ENCODE measurements at places on chromosomes 6 and 20. TPM values are rescaled to one million over a fixed set of nuclear protein-coding genes. Genes with fewer than 3 reads are reported as not detected.

DNA sequence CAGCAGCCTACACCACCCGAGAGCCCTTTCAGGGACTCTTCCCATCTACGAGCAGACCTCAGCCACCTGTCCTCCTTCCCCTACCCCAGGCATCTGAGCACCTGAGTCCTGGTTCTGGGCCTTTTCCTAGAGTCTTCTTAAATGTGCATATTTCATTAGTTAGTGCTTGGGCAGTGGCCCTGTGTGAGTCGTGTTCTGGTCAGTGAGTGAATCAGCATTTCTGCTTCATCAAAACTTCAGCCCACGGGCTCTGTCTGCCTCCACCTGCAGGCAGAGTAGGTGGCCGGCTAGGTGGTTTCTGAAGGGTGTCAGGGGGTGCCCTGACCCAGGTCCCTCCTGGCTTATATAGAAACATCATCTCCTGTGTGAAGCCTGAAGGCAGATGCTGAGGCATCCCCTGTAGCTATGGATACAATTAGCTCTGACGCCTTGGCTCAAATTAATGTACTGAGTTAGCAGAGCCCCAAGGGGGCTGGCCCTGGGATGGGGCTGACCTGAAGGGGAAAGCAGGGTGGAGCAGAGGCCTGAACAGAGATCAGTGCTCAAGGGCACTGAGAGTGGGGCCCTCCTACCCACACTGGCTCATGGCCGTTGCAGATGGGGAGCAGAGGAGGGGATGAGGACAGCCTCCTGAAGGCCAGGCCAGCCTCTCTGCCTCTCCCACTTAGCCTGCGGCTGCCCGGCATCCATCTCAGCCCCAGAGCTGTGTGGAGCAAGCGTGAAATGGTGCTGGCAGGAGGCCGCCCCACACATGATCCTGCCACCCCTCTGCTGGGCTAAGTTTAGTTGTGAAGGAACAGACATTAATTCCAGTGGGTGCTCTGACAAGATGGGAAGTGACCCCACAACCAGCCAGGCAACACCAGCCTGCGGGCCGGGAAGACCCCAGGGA, 13.6 kb downstream of the IP6K3 start:
- DNase-seq, result no peak

GRCh38 chr6:17768388-17768787, 61.7 kb upstream of the NUP153 start:
- DNase-seq, result no peak

GRCh38 chr20:63381781-63382431, 20.8 kb upstream of the CHRNA4 start:
- no peak for DNase-seq

DNA sequence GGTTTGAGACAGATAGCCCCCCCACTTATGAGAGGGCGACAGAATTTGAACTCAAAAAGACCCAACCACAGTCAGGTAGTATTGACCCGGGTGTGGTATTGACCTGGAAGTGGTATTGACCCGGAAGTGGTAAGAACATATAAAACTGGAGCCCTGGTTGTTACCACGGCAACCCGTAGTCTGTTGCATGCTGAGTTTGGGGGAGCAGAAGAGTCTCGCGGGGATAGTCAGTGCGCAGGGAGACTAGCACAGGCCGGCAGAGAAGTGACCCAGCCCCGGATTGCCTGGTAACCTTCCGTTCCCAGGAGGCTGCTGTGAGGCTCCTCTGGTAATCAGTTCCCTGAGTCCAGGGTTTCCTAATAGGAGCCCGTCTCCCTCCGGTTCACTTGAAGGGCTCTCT, 96.2 kb downstream of the SNX5 start:
- DNase-seq, result no peak

PTCHD4 gene
- total RNA-seq, result 3.9 TPM

DNA sequence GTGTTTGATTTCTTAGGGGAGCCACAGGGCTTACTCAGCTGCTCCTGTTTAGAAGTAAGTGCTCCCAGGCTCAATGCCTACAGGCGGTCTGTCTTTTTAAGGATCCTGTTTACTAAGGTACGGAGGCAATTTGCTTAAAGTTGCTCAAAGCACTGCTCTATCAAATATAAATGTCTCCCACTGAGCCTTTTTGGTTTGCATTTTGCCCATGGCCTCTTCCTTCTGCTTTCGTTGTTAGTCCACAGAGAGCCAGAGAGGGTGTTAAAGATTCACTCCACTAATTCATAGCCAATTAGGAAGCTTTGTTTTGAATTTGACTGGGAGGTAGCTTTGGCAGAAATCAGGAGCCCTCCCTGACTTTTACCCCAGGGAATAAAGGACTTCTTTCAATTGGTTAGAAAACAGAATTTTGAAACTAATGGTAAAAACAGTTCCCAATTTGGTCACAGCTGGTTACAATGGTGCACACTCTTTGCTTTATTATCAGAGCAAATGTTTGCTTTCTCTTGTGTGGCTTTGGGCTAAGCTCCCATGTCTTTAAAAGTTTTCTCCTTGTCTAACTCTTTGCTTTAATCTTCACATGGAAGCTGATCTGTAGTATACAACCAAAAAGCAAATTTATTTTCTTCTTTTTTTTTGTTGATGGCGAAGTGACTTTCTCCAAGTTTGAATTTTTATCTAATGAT, 126.2 kb downstream of the IMPG1 start:
- no peak for DNase-seq

DNA sequence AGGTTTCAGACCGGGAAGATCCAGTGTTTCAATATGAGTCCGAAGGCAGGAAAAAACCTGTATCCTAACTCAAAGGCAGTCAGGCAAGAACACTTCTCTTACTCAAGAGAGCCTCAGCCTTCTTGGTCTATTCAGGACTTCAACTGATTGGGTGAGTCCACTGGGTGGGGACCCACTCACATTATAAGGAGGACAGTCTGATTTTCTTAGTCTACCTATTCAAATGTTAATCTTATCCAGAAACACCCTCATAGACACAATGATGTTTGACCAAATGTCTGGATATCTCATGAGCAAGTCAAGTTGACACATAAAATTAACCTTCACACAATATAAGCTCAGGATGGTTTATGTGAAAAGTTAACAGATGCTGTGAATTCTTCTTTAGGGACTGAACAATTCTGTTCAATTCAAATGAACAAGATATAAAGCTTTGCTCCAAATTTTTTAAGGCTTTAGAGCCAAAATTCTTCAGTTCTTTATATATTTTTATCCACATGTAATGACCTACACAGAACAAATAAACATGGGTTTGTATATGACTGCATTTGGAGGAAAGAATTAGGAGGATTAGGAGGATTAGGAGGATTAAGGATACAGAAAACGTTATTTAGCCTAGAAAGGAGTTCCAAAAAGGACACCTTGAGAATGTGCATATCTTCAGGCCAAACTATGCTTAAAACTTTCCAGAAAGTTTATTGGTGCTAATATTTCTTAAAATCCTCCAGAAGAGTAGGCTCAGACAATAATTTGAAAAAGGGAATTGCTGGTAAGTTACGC, 35.3 kb upstream of the LAMA2 start:
- DNase-seq, result no peak

WFDC5 gene
- not detected for total RNA-seq

DNA sequence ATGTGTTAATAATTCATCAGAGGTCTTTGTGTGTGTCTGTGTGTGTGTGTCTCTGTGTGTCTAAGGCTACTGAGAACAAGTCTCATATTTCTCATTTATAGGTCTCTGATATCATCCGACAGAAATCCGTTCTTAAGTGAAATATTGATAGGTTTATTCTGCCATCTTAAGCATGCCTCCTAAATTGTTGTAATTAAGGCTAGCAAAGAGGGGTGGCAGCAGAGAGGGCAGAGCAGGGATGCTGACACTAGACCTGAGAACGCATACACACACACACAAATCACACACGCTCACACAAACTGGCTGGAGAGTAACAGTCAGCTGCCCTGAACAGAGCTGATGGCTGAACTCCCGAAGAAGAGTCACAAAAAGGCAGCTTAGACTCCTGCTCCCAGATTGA, 84.9 kb upstream of the LRFN2 start:
- no peak for DNase-seq

DNA sequence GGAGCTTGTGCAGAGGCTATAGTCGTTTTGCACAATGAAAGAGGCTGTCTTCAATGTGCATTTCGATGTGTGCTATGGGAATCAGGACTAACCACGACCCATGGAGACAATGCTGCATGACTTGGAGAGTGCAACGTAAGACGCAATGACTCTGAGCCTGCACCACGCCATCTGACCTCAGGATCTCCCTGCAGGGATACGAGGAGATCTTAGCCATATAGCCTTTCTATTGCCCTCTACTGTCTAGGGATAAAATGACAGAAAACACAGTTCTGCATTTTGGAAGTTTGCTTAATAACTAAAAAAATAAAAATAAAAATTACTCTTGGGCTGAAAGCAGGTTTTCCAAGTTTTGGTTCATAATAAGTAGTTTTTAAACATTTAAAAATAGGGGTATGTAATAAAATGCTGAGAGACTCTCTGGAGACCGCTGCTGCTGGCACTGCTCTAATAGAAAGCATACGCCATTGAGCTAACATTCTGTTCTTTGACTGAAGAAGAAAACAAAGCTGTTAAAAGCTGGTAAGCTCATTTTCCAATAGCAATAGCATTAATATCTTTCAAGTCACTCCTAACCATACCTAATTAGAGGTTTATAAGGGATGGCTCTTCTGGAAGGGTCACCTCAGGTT, 87.2 kb downstream of the PDE7B start:
- DNase-seq, result peak; percentile 30

DNA sequence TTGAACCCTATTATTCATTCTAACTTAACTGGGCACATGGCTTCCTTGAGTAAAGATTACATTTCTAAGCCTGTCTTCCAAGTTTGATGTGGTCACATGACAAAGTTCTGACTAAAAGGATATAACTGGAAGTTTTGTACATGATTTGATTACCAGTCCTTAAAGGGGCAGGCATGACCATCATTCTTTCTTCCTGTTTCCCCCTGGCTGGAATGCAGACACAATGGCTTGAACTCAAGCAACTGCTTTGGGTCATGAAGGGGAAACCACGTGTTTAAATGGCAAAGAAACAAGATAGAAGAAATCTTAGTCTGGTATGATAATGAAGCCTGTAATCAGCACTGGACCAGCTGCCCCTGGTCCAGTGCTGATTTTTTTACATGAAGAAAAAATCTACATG, 15.6 kb upstream of the SHLD1 start:
- DNase-seq, result no peak

- DNase-seq, result no peak
Observed at GRCh38 chr6:1895721-1896120, 286.0 kb downstream of the FOXC1 start.

GRCh38 chr6:142444376-142444775, 142.6 kb downstream of the ADGRG6 start:
- no peak for DNase-seq

DNA sequence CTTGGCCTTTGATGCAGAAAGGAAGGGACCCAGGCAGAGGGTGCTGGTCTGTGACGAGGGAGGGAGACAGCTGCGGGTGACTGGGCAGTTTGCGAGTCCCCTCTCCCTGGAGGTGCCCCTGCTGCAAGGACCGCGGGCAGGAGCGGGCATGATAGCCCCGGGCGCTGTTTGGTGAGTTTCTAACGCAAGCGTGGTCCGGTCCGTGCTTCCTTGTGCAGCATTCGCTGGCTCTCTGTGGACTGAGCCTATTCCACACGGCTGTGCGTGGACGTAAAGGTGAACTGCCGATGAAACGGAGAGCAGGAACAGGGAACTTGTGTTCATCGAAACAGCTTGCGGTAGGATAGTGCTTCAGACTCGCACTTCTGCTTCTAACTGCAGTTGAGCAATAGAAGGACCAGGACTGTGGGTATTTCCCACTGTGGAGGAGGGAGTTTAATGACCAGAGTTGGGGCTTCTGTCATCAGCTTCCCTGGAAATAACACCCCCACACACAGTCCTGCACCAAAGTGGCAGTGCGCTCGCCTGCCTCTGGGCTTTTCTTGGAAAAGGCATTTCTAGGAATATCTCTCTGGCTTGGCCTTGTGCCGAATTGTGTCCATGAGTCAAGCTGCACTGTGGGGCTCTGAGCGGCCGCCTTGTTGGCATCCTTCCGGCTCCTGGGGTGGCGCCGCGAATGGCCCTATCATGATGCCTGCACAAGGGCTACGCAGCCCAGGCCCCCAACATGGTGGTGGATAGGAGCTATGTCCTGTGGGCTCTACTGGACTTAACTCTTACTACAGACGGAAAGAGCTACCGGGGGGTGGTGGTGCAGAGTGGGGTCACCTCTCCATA, 48.9 kb downstream of the DUSP22 start:
- peak; percentile 56 for DNase-seq

CDKAL1 gene
- 14.5 TPM for total RNA-seq

DNA sequence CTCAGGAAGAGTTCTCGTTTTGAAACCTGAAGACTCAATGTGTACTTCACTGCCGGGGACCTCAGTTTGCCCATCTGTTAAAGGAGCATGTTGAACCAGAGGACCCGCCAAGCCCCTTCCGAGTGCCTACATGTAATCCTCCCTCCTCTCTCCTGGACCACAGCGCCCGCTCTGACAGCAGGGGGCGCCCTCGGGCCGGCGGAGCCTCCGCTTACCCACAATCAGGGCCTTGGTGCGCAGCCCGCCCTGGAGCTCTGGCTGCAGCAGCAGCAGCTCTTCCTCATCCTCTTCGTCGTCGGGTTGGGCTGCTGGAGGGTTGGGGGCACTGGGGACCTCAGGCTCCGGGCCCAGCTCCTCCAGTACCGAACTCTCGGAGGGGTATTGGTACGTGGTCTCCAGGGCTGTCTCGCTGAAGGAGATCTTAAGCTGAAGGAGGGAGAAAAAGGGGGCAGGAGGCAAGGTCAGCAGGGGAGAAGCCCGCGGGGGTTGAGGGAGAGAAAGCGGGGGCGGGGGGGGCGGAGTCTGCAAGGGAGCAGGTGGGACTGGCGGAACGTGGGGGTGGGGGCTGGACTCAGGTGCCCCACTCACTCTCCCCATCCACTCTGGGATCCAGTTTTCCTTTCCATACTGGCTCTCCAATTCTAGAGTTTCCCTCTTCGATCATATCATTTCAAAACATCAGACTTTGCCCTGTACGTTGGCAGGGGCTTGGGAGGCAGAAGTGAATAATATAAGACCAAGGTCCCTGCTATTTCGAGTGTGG, 6.3 kb upstream of the DHX16 start:
- peak; percentile 29 for DNase-seq

DNA sequence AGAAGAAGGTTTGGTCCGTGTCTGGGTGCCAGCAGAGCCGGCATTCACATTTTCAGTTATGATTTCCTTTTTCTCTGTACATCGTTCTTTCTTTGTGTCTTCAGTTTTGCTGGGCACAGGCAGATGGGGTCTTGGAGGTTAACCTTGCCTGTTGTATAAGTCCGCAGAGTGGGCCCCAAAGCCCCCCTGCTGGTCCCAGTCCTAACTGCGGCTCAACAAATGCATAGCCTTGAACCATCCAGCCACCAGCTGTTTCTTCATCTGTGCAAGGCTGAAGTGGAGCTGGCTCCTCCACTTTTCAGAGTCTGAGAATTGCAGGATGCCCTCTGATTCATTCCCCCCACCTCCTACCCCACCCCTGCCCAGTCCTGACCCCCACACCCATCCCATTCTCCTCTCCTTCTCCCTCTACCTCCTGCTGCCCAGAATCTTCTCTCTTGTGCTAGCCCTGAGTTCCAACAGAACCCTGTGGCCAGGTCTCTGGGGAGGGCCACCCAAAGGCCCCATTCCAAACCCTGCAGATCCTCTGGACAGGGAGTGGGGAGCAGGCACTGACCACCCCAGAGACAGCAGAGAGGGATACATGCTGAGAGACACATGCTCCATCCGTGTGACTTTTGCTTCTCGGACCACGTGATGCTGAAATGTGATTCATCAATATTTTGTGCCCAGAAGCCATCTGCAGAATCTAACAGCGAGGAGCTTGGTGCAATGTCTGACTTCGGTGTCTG, 386.5 kb upstream of the SULF2 start:
- no peak for DNase-seq
